ENCODE measurements at places on chromosomes 2 and 18.

- DNase-seq: no peak
These were observed 29.6 kb upstream of the FAM117B start for GRCh38 chr2:202605174-202605573.

DNA sequence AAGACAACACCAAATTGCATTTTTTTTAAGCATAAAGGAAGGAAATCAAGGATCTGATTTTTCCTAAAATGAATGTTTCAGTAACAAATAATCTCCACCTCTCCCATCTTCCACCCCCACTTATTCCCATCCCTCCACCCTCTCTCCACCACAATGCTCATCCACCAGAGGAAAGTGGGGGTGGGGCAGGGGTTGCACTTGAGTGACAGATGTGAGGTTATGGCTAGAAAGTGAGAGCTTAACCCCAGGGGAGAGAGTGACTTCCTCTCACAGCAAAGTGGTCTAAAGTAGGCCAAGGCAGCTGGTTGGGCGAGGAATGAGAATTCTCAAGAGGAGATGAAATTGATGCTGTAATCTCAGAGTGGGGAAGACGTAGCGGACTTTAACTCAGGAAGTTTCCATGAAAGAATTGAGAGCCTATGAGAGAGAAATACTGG, 104.7 kb downstream of the HNRNPLL start:
- no peak for DNase-seq

- DNase-seq: no peak
These were observed 28.8 kb upstream of the SIX3 start for GRCh38 chr2:44912660-44913059.

GRCh38 chr2:224869601-224870233, 153.6 kb upstream of the CCDC195 start:
- DNase-seq: no peak

- DNase-seq: peak; percentile 15
These were observed 86.8 kb upstream of the DNER start for GRCh38 chr2:229800997-229801754.

GRCh38 chr2:29343830-29344229, 228.6 kb downstream of the CLIP4 start:
- DNase-seq: no peak

DNA sequence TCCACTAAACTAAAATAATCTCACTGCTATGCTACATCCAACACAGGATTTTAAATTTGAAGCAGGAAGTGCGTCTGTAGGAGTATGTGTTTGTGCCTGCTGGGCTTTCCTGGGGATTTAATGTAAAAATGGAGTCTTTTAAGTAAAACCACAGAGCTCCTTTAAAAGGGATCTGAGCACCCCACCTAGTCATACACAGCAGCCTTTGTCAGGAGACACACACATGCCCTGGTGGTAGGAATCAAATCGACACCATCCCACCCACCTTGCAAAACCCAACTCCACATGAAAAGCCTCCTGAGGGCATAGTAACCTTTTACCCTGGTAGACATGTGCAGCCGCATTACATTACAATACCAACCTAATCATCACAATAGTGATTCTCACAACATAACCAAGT, 29.1 kb downstream of the UXS1 start:
- no peak for DNase-seq

DNA sequence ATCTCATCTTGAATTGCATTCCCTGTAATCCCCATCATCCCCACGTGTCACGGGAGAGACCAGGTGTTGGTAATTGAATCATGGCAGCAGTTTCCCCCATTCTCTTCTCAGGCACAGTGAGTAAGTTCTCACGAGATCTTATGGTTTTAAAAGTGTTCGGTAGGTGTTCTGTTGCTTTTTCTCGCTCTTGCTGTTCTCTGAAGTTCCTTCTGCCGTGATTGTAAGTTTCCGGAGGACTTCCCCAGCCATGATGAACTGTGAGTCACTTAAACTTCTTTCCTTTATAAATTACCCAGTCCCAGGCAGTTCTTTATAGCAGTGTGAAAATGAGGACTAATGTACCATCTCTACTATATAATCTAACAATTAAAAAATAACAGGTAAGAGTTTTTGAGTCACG, 409.9 kb upstream of the NRXN1 start:
- DNase-seq: no peak

DNA sequence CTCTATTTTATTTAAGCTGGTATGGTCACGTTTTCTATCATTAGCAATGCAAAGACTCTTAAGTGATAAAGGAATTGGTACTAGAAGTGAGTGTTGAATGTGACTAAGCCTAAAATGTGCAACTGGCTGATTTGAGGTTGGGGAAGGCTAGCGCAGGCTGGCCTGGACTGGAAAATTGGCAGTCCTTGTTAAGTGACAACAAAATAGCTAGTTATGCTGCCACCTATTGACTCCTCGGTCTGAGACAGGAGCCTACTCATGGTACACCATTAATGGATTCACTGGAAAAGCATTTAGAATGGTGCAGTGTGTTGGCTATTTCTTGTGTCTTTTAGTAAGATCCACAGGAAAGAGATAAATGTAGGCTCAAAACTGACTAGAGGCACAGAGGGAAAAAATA, 5.7 kb upstream of the WIPF1 start:
- peak; percentile 52 for DNase-seq

DNA sequence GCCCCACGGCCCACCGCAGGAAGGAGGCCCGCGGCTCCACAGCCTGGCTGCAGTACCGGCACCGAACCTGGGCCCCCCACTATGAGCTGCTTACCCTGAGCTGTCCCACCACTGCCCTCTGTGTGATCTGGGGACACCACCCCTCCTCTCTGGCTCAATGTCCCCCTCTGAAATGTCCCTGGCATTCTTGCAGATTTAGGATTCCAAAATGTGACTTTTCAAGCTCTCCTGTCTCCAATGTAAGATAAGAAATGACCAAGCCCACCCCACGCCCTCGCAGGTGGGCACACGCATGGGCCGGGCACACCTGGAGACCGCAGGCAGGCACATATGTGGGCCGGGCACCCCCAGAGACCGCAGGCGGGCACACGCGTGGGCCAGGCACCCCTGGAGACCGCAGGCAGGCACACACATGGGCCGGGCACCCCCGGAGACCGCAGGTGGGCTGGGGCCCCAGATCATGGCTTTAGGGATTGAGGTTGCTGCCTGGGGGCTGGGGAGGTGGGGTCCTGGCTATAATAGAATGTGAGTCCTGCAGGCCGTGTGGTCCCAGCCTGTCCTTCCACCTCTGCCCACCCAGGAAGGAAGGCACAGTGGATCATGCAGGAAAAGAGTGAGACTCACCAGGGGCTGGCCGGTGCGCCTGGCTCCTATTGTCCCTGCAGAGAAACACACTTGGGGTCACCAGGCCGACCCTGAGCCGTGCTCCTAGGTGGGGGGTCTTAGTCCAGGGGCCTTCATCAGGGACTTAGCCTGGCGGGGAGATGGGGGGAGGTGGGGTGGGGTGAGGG, 7.2 kb downstream of the PDCD1 start:
- DNase-seq: no peak

DNA sequence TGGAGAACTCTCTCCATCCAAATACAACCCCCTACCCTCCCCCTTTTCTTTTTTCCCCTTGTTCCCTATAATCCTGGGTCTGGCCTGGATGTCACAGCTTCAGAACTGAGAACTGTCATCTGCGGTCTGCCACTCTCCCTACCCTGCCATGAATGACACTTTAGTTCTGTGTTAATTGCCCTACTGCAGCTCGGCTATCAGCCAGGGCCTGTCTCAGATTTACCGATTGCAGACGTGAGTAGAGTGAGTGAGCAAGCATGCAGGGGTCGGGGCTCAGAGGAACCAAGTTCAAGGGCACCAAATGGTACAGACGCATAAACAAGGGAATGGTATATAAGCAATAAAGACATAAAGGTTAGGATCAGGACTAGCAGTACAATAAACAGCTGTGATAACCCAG, 967.8 kb downstream of the BCL11A start:
- peak; percentile 5 for DNase-seq

DNA sequence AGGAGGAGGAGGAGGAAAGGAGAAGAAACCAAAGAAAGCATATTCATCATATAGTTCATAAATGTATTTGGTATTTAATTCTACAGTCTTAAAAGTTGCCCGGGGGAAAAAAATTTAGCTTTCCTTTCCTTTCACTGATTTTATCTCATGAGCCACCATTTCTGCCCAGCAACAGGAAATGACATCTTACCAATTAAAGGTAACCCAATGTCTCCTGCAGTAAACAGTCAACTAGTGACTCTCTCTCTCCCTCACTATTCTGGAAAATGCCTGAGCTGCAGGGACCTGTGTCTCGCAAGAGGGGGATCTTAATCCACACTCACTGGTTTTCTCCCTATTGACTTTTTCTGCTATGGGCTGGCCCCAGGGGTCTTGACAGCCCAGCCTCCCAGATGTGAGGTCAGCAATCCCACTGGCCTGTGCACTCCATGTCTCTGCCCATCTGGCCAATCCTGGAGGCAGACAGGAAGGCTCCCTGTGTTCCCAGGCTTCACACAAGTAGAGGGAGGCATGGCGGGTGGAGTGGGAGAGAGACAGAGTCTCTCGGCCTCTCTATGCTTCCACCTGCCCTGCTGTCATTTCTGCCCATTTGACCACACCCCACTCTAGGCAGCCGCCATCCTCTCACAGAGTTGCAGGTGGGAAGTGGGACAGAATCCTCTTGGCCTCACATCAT, 85.4 kb upstream of the CABLES1 start:
- no peak for DNase-seq

All from NCI-H1092 (cell line).